ENCODE measurements at places on chromosomes 3 and 15. TPM values are rescaled to one million over a fixed set of nuclear protein-coding genes. Genes with fewer than 3 reads are reported as not detected.

DUOXA2 gene
- total RNA-seq, result 0.43 TPM

- H3K4me3 ChIP-seq, result no peak overlapping the region
- H3K27me3 ChIP-seq, result no peaks in the 10 kb centered on the region
- H3K27ac ChIP-seq, result no peak overlapping the region
- DNase-seq, result no peak
- H3K36me3 ChIP-seq, result no peaks in the 10 kb centered on the region
Measured at GRCh38 chr3:51379746-51380455, 5.2 kb upstream of the MANF start.

DNA sequence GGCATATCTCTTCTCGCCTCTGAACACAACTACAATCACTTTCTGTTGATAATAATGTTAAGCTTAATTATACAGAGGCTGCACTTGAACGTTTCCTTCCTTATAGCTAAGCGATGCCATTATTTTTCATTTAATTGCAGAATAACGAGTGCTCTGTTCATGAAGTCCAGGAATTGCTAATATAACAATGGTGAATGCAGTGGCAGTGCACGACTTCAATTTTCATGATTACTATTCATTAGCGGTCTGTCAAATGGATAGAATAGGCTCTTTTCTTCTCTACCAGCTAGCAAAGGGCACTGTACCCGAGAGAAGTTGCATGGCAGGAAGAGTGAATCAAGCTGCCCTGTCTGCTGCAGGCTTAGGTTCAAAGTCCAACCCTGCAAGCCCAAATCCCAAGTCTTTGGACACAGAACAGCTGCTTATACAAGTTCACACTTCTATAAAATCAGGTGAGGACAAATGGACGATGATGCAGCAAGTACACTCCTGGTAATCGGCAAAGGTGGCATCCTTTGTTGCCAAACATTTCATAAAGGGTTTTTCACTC lies 75.6 kb downstream of the PDZRN3 start:
- DNase-seq, result peak; percentile 35
- H3K27ac ChIP-seq, result no peak overlapping the region
- H3K27me3 ChIP-seq, result no peaks in the 10 kb centered on the region
- H3K36me3 ChIP-seq, result no peaks in the 10 kb centered on the region
- no peaks in the 10 kb centered on the region for H3K4me1 ChIP-seq

TMEM207 gene
- not detected for total RNA-seq

TRIM42 gene
- not detected for total RNA-seq

EID1 gene
- total RNA-seq, result 38.7 TPM

DNA sequence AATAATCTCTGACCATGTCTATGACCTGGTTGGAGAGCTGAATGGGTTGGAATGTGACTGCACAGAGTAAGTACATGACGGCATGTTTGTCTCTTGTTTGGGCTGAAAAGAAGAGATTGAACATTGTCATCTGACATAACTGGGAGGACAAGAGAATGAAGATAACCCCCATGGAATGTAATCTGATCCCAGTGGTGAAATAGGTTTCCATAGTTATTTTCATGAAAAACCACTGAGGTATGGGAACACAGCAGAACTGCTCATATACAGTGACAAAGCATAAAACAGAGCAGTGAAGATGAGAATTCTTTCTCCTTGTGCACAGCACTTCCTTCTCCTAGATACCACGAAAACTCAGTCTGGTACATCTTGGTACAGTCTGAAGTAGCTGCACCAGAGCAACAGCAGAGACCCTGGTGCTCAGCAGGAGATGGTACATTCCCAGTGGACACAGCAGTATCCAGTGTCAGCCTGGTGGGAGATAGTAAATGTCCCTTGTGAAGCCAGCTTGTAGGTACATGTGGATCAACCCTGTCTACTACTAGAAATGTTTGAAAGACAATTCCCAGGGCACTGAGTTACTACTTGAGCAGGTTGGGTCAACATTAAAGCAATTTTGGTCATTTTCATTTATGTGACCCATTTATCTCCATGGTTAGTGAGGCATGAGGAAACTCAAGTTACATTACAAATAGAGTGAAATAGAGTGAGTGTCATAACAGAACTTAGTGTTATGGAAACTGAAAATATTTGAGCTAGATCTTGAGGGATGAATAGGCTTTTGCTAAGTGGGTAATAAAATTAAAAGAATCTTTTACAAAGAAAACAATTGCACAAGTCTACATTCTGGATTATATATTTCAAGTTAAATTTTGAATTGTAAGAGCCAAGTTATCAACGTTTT lies 178.3 kb downstream of the SUCNR1 start:
- H3K4me1 ChIP-seq, result no peaks in the 10 kb centered on the region
- DNase-seq, result no peak
- H3K27me3 ChIP-seq, result no peaks in the 10 kb centered on the region

MGA gene
- 31.3 TPM for total RNA-seq

XCR1 gene
- 0.04 TPM for total RNA-seq

DNA sequence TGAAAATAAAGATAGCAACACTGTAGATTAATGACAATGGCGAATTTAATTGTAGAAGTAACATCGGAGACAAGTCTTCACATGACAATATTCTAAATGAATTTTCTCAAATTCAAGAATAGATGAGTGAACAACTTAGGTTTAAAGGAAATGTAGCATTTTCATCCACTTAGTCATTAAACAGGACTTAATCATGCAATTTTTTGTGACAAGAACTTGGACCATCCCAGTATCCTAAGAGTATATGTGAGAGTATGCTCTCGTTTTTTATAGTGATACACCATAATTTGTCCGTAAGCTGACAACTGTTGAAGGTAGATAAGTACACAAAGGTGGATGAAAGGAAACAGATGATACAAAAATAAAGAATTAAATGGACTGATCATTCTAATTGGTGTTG lies 81.5 kb downstream of the DLG1 start:
- no peaks in the 10 kb centered on the region for H3K36me3 ChIP-seq
- H3K27ac ChIP-seq, result no peak overlapping the region
- no peaks in the 10 kb centered on the region for H3K27me3 ChIP-seq

TIGIT gene
- total RNA-seq, result 0.19 TPM

DNA sequence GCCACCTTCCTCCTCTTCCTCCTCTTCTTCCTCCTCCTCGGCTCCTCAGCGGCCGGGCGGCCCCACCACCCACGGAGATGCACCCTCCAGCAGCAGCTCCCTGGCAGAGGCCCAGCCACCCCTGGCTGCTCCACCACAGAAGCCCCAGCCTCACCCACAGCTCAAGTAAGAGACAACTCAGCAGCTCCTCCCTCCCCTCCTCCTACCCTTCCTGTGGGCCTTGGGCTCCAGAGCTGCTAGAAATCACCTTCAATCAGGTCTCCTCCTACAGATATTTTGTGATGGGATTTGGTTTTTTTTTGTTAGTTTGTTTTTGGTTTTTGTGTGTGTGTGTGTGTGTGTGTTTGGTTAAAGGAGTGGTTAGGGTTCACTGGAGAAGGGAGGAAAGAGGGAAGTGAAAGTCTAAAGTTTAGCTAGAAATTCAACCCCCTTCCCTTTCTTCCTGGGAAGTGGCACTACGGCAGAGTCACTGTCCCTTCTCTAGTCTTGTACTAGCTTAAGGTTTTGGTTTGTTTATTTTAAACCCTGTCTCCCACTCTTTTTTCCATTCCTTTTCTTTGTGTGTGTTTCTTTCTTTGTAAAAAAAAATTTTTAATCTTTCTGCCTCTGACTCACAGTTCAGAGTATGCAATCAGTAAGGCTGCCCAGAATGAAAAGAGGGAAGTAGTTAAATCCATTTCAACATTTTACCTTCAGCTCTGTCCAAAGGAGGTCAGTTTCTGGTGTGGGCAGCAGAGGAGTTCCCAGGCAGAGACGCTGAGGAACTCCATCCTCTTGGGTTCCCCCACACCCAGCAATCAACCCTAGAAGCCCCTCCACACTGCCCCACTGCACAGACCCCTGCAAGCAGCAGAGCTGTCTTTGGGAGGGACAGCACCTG lies 29.0 kb upstream of the TIMP4 start:
- no peaks in the 10 kb centered on the region for H3K36me3 ChIP-seq
- DNase-seq, result no peak
- no peak overlapping the region for H3K27ac ChIP-seq
- H3K4me1 ChIP-seq, result no peaks in the 10 kb centered on the region
- H3K4me3 ChIP-seq, result no peak overlapping the region

- no peak overlapping the region for H3K4me3 ChIP-seq
- H3K27me3 ChIP-seq, result no peaks in the 10 kb centered on the region
- H3K4me1 ChIP-seq, result no peaks in the 10 kb centered on the region
- no peak for DNase-seq
Measured at GRCh38 chr15:72063186-72063585, 54.8 kb downstream of the MYO9A start.

GRCh38 chr3:31462050-31462569 lies 70.6 kb upstream of the STT3B start:
- no peaks in the 10 kb centered on the region for H3K36me3 ChIP-seq
- no peak for DNase-seq
- no peak overlapping the region for H3K4me3 ChIP-seq
- no peaks in the 10 kb centered on the region for H3K27me3 ChIP-seq

RPL39L gene
- total RNA-seq, result 0.92 TPM

AHSG gene
- 1.8 TPM for total RNA-seq

Measured in pancreas (tissue), 10 donors.